Thymus (tissue), 14 donors: ENCODE measurements at places on chromosomes 6 and 20.

DNA sequence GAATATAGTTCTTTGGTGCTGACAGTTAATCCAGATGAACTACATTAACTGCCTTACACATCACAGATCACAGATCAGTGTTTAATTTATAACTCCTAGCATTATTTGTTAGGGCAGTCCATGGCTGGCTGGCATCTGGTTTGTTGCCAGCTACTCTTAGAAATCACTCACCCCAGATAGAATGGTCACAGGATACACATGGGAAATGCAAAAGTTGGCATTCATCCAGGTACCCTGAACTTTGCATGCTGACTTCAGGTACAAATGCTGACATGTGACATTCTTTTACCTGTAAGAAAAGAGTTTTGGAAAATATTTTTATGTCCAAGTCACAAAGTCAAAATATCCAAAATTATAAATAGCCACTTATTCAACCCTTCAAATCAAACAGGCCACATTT lies 20.2 kb downstream of the FBXL4 start:
- DNase-seq = no peak

DNA sequence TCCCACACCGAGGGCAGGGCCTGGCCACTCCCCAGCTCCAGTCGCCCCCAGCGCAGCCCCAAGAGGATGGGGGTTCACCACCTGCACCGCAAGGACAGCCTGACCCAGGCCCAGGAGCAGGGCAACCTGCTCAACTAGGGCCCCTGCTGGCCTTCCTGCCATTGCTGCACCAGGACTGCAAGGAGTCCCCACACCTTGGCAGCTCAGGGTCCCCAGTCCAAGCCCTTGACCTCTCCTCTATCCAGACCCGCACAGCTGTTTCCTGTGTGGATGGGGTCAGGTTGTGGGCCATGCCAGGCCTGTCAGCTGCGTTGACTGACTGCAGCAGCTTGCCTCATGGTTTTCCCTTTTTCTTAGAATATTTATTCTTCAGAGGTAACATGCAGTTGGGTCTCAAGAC lies 4.4 kb downstream of the LRRC73 start:
- DNase-seq = no peak

GRCh38 chr6:33903579-33903978 lies 99.8 kb upstream of the MLN start:
- DNase-seq = no peak

DNA sequence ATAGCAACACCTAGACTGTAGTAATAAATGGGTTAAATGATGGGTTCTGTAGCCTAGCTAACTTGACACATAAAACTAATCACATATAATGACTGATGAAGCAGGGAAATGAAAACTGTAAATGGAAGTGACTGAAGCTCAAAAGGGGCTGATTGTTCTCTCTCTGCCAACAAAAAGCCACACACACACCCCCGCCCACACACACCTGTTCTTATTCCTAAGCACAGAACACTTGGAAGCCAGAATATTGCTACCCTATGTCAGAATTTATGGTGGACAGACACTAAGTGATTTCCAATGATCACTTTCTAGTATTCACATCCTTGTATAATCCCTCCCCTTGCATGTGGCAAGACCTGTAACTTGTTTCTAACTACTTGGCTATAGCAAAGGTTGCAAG lies 603.5 kb downstream of the UTRN start:
- DNase-seq = no peak

DNA sequence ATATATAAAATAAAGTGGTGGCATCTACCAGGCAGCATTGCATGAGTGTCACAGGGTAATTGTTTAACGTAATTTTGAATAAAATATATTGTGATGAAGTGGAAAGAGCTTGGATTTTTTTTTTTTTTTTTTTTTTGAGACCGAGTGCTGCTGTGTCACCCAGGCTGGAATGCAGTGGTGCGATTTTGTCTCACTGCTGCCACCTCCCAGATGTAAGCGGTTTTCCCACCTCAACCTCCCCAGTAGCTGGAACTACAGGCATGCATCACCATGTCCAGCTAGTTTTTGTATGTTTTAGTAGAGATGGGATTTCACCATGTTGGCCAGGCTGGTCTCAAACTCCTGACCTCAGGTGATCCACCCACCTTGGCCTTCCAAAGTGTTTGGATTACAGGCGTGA lies 81.1 kb upstream of the SMIM8 start:
- no peak for DNase-seq

DNA sequence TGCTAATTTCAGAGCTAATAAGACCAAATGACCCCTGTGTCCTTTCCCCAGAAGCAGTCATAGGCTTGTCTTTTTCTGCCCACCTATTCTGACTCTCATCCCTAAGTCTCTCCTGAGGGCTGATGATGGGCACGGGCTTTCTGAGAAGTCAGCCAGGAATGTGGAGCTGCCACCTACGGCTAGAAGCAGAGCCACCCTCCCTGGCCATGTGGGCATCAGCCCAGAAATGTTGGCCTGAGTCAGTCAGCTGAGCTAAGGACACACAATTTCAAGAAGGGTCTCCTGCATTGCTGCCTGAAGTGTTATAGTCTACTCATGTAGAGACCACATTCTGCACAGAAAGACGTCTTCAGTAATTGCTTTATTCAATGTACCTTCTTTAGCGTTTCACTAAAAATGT lies 17.1 kb downstream of the MYLIP start:
- DNase-seq = no peak

- no peak for DNase-seq
These were observed 607.3 kb downstream of the CDH26 start for GRCh38 chr20:60565551-60565950.

DNA sequence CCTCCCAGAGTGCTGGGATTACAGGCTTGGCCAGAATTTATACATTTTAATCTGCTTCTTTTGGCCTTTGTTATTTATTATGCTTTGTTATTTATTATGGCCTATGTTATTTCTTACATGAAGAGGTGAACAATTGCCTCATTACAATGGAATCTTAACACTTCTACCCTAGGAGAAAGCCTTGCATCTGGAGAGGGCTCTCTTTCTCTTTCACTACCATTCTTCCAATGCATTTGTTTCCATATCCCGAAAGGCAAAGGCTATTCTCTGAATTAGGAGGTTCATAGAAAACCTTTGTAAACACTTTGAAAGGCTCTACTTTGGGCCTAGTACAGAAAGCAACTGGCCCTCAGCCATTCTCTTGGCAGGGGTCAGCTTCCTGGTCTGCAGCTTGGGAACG lies 19.9 kb upstream of the DEK start:
- DNase-seq = no peak

DNA sequence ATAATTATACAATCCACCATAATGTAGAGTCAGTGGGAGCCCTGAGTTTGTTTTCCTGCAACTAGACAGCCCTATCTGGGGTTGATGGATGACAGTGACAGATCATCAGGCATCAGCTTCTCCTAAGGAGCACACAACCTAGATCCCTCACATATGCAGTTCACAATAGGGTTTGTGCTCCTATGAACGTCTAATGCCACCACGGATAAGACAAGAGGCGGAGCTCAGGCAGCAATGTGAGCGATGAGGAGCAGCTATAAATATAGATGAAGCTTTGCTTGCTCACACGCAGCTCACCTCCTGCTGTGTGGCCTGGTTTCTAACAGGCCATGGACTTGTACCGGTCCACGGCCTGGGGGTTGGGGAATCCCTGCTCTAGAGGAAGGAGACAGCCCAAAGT lies 25.9 kb downstream of the EDEM2 start:
- DNase-seq = no peak

GRCh38 chr6:7201444-7201731 lies 93.6 kb downstream of the RREB1 start:
- DNase-seq = no peak

DNA sequence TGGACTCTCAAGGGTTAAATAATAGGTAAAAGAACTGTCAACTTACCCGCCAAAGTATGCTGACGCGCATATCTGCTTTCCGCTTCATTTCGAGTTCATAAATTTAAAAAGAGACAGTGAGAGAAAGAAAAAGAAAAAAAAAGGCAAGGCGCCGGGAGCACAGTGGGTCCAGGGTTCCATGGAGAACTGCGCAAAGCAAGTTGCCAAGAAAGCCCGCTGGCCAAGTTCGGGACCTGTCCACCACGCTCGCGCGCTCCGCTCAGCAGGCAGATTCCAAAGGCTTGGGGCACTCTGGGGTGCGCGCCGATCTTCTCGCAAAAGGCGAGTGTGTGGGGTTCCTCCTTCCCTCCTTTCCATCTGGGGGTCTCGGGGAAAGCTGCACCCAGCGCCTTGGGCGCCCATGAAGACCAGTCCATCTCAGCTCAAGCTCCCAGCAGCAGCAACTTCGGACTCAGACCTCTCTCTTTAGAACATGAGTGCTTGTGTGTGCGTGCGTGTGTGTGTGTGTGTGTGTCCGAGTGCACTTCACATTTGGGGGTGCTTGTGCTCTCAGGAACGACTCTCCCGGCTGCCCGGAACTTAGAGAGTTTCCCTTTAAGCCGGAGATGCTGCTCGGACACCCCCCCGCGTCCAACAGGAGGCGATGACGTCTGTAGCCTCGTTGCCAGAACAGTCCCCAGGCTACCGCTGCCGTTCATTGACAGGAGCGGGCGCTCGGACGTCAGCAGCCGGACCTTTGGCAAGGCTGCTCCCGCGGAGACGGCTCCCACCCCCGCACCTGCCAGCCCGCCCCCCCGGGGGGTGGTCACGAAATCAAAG lies 180.0 kb downstream of the TBXT start:
- no peak for DNase-seq

DNA sequence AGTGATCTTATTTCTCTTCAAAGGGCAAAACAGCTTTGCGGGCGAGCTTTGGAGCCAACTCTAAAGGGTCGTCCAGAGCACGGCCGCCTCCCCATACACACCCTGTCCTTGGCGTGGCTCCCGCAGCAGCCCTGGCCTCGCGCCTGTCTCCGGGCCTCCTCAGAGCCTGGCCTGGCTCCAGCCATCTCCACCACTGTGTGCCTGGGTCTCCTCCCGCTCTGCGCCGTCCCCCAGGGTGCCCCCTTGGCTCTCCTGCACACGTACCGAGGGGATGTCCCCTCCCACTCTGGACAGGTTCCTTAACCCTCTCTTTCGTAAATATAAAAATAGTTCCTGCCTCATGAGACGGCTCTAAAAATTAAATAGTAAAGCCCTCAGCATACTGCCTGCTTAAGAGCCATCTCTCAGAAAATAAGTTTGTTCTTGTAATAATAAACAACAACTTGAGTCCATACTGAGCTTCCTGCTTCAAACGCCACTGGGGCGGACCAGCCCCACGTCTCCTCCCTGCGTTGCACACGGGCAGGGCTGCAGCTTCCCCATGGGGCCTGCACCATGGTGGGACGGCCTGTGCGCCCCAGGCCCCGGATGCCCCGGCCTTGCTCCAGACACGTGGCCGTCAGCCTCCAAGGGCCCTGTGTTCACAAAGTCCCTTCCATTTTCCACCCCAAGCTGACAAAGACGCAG lies 226.2 kb downstream of the TTLL2 start:
- DNase-seq = no peak

GRCh38 chr20:58596750-58597248 lies 54.3 kb upstream of the STX16 start:
- no peak for DNase-seq

DNA sequence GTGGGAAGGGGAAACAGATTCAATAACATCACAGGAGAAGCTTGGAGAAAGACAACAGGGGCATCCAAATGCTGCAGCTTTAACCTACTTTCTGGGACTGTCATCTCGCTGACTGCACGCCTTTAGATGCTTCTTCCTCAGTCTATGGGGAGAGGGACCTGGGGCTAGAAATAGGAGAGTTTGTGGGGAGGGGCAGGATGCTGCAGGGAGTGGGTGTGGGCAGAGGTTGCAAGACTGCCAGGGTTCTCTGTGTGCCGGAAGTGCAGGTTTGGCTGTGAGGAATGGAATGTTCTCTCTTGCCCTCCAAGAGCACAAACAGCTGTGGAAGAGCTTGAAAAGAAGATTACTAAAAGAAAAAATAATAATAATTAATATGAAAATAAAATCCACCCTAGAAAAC lies 93.2 kb downstream of the FOXO3 start:
- no peak for DNase-seq

DNA sequence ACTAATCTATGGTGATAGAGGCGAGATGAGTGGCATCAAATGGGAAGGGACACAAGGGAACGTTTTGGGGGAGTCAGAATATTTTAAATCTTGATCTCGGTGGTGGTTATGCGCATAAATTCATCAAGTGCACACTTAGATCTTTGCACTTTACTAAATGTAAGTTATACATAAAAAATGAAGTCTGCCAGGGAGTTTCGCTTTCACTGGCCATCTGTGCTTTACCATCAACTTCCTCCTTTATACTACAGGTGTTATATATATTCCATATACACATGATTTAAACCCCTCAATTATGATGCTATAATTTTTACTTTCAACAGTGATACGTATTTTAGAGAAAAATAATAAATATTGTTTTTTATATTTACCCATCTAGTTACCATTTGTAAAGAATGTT lies 97.6 kb upstream of the AKIRIN2 start:
- DNase-seq = peak; percentile 9

GRCh38 chr6:77124604-77125003 lies 338.7 kb downstream of the HTR1B start:
- no peak for DNase-seq

- DNase-seq = no peak
These were observed 254.3 kb downstream of the LMBRD1 start for GRCh38 chr6:69542494-69542893.

GRCh38 chr6:70277470-70277869 lies 25.4 kb downstream of the COL9A1 start:
- DNase-seq = no peak

DNA sequence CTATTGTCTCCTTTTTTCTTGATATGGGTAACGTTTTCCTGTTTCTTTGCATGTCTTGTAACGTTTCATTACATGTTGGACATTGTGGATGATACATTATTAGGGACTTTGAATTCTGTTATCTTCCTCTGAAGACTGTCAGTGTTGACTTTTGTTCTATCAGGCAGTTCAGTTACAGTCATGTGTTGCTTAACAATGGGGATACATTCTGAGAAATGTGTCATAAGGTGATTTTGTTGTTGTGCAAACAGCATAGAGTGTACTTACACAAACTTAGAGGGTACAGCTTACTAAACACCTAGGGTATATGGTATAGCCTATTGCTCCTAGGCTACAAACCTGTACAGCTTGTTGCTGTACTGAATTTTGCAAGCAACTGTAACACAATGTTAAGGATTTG lies 64.7 kb downstream of the AK9 start:
- DNase-seq = no peak

- DNase-seq = no peak
These were observed 39.2 kb downstream of the PREX1 start for GRCh38 chr20:48788486-48789072.

- no peak for DNase-seq
These were observed 25.6 kb upstream of the HLA-A start for GRCh38 chr6:29916741-29917140.
